ENCODE measurements at places on chromosomes 5 and 9.

GRCh38 chr5:15566306-15566705 lies 66.3 kb downstream of the FBXL7 start:
- DNase-seq: peak; percentile 30

GRCh38 chr9:84705128-84705527 lies 35.6 kb downstream of the NTRK2 start:
- no peak for DNase-seq

- no peak for DNase-seq
These were observed 231.6 kb upstream of the RPS23 start for GRCh38 chr5:82509762-82510161.

DNA sequence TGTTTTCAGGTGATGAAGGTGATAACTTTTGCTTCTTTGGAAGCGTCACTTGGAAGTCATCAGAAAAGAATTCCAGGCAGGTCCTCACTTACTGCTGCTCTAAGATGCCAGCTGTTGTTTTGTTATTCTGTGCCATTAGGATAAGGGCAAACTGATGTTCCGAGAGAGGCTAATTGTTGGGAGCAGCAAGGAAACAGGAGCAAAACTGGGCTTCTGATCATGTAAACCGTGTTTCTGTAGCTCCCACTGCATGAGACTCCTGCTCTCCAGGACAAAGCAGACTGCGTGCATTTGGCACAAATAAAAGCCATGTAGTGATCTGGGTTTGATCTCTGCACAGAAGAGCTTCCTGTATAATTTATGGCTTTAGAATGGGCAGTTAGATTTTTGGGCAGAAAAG lies 248.2 kb downstream of the MAN2A1 start:
- no peak for DNase-seq

DNA sequence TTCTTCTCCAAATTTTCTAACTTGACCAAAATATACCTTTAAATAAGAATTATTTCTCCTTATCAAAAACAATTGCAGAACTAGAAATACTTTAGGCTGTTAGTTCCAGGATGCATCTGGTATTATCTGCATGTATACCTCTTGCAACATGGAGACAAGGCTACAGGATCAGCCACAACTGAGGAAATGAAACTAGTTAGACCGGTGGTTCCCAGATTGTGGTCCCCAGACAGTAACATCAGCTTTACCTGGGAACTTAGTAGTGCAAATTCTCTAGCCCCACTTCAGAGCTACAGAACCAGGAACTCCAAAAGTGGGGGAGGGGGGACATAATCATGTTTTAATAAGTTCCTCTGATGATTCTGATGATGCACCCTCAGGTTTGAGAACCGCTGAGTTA lies 61.6 kb upstream of the C9orf72 start:
- no peak for DNase-seq

GRCh38 chr5:107594253-107595045 lies 76.3 kb downstream of the EFNA5 start:
- peak; percentile 57 for DNase-seq

GRCh38 chr9:120636194-120636957 lies 56.4 kb upstream of the CDK5RAP2 start:
- DNase-seq: no peak

- no peak for DNase-seq
These were observed 63.3 kb downstream of the PRRC1 start for GRCh38 chr5:127580731-127581130.

DNA sequence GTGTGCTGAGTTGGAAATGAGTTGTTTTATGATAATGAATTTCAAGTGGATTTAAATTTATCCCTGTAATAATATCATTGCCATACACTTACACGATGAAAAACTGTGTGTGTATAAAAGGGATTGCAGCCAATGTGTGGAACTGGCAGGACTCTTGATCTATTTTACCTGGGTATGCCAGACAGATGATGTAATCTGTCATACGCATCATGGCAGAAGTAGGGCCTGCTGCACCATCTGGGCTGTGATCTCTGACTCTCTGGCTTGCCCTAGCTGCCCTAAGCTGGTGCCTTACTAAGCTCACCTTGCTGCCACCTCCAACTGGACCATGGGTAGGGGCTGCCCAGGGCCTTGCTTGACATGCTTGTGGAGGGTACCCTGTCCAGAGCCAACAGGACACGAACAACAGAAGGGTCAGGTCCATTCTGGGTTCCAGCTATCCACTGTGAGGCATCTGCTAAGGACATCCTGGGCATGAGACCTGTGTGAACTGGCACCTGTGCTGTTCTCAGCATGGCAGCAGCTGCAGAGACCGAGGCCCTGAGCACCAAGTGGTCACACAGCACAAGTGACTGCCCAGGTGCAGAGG lies 184.2 kb downstream of the FSTL4 start:
- no peak for DNase-seq

DNA sequence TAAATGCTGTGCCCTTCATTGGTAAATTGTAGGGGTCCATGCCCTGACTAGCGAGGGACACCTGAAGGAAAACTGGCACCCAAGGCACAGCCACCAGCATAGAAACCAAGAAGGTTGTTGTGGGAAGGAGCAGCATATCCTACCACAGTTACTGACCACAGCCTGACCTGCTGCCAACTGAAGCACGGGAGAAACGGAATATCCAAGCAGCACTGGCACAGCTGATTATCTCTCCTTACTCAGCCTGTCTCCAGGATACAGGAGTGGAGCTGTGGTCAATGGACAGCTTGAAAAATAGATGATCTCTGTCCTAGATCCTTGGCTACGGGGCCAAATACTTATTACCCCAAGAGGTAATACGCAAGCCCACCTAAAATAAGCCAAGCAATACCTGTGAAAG lies 164.5 kb downstream of the ATPSCKMT start:
- DNase-seq: no peak

GRCh38 chr9:93112116-93112863 lies 16.3 kb downstream of the CARD19 start:
- no peak for DNase-seq

DNA sequence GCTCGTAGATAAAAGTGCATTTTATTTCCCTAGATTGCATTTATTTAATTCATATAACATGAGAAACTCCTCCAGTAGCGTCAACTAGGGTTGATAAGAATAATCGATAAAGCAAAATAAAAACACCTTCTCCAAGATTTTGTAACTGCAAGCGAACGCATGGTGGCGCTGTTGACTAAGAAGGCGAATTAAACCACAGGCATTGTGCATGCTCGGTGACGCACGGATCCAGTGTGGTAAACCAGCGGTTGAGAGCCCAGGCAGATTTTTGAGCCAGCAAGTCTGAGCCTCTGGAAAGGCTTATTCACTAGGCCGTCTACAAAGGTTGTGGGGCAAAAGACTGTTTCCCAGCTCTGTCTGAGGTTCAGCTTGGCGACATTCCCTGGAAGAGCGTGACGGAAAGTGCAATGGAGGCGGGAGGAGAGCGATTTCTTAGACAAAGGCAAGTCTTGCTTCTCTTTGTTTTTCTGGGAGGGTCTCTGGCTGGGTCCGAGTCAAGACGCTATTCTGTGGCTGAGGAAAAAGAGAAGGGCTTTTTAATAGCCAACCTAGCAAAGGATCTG lies at the start of gene PCDHB3:
PCDHB3 (plus strand) TSS at position 231 of the 563 bp plus-strand sequence; CDS start at position 408, 177 bp downstream.
- peak; percentile 72 for DNase-seq

GRCh38 chr5:9115093-9115492 lies 430.8 kb downstream of the SEMA5A start:
- no peak for DNase-seq

DNA sequence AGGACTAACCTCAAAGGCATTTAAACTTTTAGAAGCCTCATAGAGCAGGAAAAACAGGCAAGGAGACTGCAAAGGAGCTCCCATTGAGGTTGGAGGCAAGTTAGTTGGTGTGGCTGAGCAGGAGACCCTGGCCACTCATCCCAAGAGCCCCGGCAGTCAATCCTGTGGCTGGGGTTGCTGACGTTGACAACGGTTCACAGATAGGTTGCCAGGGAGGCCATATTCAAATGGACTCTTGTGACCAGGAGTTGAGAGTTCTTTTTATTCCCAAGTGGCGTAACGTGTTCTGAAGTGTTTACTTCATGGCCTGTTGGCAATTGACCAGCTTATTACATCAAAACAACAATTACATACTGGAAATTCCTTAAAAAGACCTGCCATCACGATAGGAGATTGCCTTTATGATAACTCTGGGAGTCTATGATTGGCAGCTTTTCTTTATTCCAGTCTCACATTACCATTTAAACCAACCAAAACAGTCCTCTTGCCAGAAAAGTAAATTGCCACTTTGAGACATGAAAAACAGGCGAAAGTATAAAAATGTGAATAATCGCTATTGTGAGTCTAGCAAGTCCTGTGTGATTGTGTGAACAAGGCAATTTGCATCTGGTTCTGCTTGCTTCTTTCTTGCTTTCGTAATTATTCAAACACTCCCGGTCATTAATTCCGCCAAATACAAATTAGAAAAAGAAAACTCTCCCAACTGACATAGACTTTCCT lies 394.9 kb downstream of the MED10 start:
- no peak for DNase-seq

- DNase-seq: peak; percentile 37
These were observed 72.3 kb downstream of the RAPGEF1 start for GRCh38 chr9:131667576-131667975.

- peak; percentile 74 for DNase-seq
These were observed 17.6 kb upstream of the MUSK start for GRCh38 chr9:110650991-110651411.

DNA sequence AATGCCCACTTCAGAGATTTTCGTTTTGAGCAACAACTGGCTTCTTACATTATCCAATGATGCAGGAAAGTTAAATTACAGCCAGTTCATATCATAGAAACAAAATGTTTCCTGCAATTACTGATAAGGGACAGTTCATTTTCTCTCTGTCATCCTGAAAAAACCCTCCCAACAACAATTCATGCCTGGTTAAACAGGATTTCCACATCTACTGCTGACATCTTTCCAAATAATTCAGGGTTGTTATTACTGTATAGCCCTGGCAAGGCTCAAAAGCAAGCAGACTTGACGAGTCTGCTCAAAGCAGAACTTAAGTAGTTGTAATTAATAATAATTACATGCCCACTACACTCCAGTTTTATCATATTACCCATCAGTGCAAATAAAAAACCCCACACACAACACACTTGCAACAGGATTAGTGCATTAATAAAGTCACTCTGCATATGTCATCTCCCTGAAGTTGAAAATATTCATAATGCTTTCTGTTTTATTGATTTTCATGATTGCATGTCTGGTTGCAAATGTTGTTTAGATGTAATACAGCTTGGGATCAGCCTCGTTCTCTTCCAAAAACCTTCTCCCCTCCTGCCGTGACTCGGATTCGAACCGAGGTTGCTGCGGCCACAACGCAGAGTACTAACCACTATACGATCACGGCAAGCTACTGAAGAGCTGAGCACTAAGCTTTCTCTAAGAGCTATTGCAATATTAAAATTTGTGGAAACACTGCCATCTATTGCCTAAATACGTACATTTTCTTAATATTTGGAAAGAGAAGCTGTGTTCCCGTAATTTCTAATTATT lies 119.6 kb upstream of the NFIB start:
- peak; percentile 37 for DNase-seq

GRCh38 chr5:138109463-138110265 lies 25.8 kb downstream of the WNT8A start:
- DNase-seq: no peak
